Dorsolateral prefrontal cortex (tissue), 122 donors: ENCODE measurements at places on chromosomes 7 and 10. TPM values are rescaled to one million over a fixed set of nuclear protein-coding genes. Genes with fewer than 3 reads are reported as not detected.

GRCh38 chr10:97729014-97729413 is 7.9 kb upstream of the ZFYVE27 start:
- no peak for DNase-seq

DNA sequence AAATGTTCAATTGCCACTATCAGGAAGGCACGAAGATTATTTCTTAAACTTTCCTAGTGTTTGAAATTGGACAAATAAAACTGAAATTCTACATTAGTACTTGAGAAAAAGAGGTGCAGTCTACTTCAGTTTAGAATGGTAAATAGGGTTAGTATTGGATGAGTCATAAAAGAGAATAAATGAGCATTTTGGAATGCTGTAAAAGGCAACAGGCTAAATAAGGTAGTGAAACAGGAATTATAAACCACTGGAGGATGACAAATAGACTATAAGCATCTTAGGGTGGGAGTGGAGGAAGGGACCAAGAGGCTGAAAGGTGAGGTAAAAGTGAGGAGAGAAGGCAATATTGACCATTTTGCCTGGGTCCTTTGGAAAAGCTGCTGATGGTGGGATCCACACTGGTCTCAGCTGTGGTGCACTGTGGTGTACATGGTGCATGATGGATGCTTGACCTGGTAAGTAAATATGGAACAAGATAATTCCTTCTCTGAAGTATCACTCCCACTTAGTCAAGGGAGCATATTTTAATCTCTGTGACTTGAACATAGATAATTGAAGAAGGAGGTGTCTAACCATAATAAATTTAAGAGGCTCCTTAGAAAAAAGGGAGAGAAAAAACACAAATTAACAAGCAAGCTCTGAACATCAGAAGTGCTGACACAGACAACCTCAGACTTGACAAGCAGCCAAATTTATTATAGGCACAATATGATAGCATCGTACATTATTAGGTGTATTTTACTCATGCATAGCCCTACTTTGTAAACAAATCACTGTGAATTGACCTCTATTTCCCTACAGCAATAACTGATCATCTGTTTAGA is 76.4 kb upstream of the SCIN start:
- DNase-seq: no peak

- DNase-seq: no peak
These were observed 124.3 kb downstream of the DIP2C start for GRCh38 chr10:565146-565545.

DNA sequence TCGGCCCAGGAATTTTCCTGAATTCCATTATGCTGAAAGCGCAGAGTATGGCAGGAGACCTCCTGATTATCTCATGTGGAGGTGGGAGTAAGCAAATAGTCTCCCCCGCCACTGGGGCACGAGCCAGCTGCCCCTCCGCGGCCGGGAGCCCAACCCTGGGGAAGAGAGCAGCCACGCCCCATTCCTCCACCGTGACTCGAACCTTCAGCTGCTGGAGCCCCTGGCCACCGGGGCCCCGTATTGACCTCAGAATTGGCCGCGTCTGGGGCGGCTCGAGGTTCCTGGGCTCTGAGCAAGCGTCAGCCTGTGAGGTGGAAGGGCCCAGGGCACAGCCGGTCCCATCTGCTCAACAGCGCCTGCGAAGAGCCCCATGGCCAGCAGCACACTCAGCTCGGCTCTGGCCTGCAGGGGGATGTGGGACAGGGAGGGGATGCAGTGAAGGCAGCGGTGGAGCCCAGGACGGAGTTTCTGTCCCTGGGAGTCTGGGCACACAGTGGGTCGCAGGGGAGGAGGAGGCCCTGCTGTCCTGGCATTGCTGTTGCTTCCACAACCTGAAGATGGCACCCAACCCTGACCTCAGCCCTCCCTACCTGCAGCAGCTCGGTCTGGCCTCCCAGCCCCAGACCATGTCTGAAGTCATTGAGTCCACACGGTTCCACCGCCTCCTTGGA is 97.8 kb downstream of the CHST15 start:
- no peak for DNase-seq

DNA sequence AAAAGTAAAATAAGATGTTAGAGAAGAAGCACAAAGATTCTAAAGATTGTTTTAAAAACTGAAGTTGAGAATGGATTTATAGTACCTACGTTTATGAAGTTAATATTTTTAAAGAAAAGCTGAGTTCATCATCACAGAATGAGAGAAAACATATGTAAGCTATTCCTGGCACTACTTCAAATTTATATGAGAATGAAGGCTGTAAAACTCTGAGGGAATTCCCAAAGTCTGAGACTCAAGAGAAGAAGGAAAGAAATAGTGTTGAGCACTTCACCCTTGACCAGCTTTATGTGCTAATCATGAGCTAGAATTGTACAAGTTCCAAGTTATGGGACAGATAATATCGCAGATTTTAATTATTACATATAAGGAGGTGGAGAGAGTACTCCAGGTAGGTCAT is 323.7 kb upstream of the GNAI1 start:
- DNase-seq: no peak

DNA sequence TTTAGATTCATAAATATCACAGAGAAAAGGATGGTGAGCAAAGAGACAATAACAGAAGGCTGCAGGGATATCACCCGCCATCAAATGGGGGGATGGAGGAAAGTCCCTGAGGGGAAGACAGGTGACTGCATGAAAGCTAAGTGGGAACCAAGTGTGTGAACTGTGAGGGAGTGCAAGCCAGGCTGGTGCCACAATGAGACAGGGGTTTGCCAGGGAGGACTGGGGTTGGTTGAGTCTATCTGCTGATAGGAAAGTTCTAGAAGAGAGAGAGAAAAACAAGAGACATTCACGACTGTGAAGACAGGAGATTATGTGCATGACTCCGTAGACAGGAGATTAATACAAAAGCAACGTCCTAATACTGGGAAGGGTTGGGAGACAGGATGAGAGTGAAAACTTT is 376.4 kb downstream of the PARD3 start:
- no peak for DNase-seq

- DNase-seq: no peak
These were observed 166.4 kb downstream of the MAD1L1 start for GRCh38 chr7:2066251-2066919.

- DNase-seq: no peak
These were observed 48.6 kb downstream of the ARHGAP21 start for GRCh38 chr10:24674892-24675632.

DNA sequence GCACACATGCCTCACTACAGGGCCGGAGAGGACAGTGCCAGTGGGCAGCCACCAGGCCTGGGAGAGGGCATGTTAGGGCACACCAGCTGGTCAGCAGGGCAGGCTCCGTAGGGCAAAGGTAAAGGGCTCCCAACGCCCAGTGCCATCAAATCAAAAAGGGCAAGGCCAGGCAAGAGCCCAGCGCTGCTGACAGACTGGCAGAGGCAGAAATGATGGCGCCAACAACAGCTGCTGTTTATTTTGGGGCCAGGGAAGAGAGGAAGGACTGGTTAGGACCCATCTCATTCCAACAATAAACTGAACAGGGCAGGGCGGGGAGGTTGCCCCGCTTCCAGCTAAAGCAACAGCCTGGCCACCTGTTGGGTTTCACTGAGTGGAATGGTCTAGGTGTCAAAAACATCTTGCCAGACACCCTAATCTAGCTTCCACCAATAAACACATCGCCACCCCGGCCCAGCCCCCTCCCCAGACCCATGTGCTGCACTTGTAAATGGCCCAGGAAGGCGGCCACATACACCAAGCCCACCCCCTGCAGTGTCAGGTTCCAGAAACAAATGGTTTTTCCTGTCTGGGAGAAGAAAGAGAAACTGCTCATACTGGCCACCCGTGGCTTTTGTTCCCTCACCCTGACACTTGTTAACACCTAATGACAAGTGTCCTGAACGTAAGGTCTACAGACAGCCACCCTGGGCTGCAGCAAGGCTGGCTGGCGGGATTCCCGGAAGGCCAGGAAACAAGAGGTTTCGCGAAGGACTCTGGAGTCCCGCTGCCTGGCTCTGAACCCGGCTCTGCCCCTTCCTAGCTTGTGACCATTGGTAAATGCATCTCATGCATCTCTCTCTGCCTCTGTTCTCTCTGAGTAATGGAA is 15.3 kb downstream of the SH3PXD2A start:
- no peak for DNase-seq

Gene GARS1
- 64.7 TPM for total RNA-seq

Gene AGAP4
- 54.8 TPM for total RNA-seq

DNA sequence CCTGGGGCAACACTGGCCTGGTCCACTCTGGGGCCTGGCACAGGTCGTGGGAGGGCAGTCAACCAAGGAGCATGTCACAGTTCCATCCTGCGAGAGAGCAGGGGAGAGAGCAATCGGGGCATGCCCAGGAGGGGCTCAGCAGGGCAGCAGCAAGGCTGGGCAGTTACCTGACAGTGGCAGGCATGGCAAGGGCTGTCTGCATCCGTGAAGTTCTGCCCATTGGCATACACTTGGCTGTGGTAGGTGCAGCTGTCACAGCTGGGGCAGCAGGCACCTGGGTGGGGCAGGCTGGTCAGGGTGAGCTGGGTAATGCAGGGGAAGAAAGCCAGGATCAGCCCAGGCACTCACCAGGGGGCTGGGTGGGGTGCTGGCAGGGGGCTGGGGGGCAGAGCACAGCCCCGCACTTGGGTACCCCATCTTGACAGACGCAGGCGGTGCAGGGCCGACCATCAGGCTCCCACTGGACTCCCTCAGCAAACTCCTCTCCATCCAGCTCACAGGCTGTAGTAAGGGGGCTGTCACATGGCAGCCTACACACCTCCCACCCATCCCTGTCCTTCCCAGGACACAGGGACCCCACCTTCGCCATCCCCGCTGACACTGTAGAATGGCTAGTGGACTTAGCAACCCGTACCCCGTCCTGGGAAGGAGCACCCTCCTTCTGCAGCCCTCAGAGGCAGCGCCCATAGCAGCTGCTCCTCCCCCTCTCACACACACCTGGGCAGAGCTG is 17.8 kb downstream of the KCP start:
- no peak for DNase-seq

- peak; percentile 14 for DNase-seq
These were observed 29.4 kb upstream of the KNDC1 start for GRCh38 chr10:133130602-133131001.

Gene CFAP43
- 6.0 TPM for total RNA-seq

Gene MCM10
- total RNA-seq: 0.53 TPM

Gene PRKAR2B
- 75.3 TPM for total RNA-seq

Gene SYCE1
- 25.1 TPM for total RNA-seq

GRCh38 chr7:39696631-39697030 is 73.3 kb downstream of the RALA start:
- no peak for DNase-seq

DNA sequence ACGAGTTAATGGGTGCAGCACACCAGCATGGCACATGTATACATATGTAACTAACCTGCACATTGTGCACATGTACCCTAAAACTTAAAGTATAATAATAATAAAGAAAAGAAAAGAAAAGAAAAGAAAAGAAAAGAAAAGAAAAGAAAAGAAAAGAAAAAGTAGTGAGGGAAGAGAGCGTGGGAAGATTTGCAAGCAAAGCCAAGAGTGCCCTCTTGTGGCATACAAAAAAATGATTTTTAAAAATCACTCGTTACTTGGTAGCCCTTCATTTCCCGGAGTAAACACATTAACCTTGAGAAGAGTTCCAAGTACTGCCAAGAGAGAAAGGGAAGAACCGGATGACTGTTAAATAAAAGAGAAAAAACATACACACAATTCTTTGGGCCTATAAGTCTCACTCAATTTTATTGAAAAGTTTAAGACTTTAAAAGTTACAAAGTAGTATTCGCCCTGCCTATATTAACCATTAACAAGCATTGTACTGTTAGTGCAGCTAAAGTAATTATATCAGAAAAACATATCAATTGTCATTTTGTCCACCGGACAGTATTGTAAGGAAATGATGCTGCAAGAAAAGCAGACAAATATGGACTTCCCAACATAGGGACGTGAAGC is 6.2 kb upstream of the CH25H start:
- no peak for DNase-seq

DNA sequence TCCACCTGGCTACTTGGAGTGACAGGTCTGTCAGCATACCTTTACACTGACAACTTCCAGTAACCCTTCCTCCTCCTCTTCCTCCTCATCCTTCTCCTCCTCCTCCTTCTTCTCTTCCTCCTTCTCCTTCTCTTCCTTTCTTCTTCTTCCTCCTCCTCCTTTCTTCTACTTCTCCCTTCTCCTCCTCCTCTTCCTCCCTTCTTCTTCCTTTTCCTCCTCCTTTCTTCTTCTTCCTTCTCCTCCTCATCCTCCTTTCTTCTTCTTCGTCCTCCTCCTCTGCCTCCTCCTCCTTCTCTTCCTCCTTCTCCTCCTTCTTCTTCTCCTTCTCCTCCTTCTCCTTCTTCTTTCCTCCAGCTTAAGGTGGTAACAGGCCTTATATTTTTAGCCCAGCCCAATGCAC is 109.3 kb upstream of the PLXDC2 start:
- DNase-seq: no peak

Gene SLC13A4
- total RNA-seq: 0.42 TPM

Gene TLL2
- total RNA-seq: 3.7 TPM

DNA sequence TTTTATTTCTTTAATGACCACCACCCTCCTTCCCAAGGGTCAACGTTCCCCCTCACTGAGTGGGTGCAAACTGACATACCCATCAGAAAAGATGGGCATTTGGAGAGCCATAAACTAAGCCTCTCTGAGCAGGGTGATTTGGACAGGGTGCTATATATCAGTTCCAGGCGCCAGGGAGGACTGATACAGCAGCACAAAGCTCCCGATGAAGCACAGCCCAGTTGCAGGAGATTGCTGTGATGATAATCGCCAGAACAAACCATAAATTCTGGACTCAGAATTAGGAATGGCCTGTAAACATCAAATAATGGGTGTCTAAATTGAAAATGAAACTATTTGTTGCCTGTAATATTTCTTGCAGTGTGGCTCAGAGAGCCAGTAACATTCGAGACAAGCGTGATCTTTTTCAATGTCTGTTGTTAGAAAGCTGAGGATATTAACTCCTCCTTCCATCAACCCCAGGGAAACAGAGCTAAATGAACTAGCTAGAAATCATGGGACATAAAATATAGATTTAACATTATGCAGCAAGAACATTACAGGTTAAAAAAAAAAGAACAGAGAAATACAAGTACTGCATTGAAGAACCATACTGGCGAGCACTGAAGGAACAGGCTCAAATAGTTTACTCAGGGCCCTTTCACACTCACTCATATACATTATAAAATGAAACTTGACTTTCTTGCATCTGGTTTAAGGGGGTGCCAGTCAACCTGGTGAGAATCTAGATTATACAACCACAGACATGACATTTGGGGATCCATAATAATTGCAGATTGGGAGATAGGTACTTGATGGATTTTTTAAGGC is 137.5 kb upstream of the LRRTM3 start:
- no peak for DNase-seq

Gene COL28A1
- total RNA-seq: 6.5 TPM

DNA sequence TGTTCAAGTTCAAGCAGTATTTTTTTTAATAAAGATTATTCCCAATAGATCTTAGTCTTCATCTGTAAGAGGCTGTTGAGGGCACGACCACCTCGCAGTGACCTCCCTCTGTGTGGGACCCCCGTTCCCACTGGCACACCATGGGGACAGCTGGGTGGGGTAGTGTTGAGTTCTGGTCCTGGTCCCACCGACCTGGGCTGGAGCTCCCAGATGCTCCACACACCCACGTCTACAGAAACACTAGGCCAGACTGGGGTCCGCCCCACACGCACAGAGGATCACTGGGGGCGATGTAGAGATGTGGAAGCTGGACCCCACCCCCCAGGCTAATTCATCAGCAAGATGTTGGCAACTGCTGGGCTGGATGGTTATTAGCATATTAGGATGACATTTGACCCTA is 623.6 kb downstream of the PTPRN2 start:
- no peak for DNase-seq
